ENCODE measurements at places on chromosomes 16 and 17.

- no peak for DNase-seq
Observed at GRCh38 chr17:58065238-58065637, 18.0 kb upstream of the DYNLL2 start.

DNA sequence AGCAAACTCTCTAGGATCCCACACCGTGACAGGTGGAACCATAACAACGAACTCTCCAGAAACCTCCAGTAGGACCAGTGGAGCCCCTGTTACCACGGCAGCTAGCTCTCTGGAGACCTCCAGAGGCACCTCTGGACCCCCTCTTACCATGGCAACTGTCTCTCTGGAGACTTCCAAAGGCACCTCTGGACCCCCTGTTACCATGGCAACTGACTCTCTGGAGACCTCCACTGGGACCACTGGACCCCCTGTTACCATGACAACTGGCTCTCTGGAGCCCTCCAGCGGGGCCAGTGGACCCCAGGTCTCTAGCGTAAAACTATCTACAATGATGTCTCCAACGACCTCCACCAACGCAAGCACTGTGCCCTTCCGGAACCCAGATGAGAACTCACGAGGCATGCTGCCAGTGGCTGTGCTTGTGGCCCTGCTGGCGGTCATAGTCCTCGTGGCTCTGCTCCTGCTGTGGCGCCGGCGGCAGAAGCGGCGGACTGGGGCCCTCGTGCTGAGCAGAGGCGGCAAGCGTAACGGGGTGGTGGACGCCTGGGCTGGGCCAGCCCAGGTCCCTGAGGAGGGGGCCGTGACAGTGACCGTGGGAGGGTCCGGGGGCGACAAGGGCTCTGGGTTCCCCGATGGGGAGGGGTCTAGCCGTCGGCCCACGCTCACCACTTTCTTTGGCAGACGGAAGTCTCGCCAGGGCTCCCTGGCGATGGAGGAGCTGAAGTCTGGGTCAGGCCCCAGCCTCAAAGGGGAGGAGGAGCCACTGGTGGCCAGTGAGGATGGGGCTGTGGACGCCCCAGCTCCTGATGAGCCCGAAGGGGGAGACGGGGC is 1.3 kb downstream of the SPN start:
- DNase-seq: peak; percentile 48

DNA sequence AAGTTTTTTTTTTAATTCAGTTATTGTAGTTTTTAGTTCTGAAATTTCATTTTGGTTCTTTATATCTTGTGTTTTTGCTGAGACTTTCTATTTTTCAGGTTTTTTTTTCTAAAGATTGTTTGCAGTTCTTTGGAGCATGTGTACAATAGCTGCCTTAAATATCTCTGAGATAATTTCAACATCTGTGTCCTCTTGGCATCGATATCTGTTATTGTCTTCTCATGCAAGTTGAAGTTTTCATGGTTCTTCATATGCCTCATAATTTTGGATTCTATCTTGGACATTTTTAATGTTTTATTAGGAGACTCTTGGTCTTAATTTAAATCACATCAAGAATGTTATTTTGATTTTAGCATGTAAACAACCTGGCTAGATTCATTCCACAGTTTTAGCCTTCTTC is 22.8 kb downstream of the COX11 start:
- no peak for DNase-seq

DNA sequence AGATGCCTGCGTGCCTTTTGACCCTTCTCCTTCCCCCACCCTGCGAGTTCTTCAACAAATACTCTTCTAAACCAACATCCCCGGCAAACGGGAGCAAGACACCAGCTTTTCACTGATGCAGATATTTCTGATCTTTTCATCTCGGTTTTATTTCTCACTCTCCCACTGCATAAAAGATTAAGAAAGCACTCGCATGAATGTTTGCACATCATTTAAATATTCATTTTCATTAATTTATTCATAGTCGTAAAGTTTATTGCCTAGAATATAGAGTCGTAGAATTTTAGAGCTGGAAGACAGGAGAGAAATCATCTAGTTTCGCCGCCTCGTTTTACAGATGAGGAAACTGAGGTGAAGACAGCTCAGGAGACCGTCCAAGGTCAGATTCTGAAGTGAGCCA is 488.1 kb downstream of the MAF start:
- DNase-seq: no peak

- no peak for DNase-seq
Observed at GRCh38 chr17:82217530-82218204, 5.0 kb upstream of the CCDC57 start.

DNA sequence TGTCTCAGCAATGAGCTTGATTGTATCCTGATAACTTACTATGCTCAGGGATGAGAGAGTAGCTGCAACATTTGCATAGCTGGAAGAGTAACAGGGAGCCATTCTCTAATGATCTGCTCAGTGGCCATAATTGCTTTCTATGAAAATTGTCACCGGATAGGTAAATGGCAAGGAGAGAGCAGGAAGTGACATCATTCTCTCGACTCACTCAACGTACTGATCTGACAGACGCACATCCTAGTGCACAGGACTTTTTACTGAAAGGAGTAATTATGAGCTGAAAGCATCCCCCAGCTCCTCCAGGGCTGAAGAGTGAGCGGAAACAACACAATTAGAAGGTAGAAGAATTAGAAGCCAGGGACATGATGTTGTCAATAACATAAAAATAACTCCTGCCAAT is 71.8 kb downstream of the IRX5 start:
- no peak for DNase-seq

- no peak for DNase-seq
Observed at GRCh38 chr16:12504312-12504711, 299.4 kb downstream of the CPPED1 start.

DNA sequence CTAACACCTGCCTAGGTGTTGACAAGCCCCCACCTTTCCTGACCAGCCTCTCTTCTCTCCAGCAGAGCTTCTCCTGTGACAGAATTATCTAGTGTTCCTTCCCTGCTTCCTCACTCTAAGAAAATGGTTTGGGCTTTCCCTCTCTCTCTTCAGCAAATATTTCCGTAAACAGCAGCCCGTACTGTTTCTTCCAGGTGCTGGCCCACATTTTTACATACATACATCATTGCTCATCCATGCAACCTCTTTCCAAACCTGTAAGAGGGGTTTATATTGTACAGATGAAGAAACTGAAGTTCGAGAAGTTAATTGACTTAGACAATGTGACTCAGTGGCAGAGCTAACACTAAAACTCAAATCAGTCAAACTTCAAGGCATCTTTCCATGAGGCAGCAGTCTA is 569 bp upstream of the TEKT3 start:
- DNase-seq: no peak

DNA sequence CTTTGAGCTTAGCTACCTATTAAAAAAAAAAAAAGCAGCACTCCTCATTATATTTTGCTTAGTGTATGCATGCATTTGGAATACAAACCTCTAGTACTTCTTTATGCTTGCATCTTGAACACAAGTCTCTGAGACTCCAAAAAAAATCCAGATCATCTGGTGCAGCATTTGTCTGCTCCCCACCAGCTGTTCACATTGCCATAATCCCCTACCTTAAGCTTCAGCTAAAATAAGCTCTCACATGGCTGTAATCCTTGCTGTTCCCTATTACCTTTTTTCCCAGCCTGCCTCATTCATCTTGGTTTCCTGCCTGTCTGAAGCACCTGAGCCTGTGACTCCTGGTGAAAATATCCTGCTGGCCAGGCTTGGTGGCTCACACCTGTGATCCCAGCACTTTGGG is 7.5 kb upstream of the NFATC2IP start:
- no peak for DNase-seq

- peak; percentile 54 for DNase-seq
Observed at GRCh38 chr17:76772842-76773525, 35.1 kb downstream of the MFSD11 start.

GRCh38 chr17:44523672-44523972 is 20.4 kb upstream of the GPATCH8 start:
- no peak for DNase-seq

GRCh38 chr16:57687363-57687929 is 7.2 kb upstream of the DRC7 start:
- no peak for DNase-seq
